ENCODE measurements at places on chromosomes 11 and 22.

DNA sequence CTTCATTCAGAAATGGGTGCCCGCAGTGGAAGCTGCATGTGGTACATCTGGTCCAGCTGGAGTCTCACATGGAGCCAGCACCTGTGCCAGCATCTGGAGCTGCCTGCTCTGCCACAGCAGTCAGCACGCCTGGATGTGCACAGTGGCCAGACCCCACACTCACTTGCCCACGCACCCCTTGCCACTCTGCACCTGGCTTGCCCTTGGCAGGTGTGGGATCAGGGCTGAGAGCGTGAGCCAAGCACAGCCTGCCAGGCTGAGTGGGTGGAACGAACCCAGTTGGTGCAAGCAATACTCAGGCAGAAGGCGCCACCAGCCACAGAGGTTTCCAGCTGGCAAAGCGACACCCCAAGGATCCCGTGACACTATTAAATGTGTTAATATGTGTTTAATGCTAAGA is 95.5 kb upstream of the AMOTL1 start:
- no peak for DNase-seq

DNA sequence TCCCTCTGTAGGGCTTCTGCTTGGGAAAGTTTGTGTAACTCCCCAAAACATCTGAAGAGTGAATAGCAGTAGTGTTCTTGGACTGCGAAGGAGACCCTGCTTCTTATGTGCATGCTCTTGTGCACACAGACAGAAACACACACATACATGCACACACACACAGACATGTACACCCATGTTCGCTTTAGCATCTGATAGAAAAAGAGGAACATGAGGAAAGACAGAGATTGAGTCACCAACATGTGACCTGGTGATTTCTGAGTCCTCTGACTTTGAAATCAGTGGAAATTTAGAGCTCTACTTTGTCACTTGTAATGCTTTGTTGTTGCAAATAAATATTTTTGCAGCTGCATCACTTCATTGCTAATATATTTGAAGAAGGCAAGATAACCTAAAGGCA is 23.8 kb downstream of the CD44 start:
- DNase-seq = no peak

DNA sequence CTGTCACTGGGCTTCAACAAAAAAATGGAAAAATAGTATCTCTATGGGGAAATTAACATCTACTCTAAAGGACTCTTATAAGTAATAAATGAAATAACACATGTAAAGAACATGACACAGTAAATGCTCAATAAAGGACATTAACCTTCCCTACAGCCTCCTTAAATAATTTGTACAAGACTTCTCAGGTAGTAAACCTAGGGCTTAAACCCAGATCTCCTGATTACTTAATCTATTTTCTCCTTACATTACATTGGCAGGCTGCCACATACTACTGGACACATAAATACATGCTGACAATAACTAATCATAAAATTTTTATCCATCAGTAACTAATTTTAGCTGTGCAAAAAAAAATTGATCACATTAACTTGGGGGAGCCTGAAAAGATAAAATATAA is 4.9 kb downstream of the AMBRA1 start:
- DNase-seq = no peak

- DNase-seq = no peak
Measured at GRCh38 chr22:23396362-23397007, 183.6 kb downstream of the IGLL1 start.

DNA sequence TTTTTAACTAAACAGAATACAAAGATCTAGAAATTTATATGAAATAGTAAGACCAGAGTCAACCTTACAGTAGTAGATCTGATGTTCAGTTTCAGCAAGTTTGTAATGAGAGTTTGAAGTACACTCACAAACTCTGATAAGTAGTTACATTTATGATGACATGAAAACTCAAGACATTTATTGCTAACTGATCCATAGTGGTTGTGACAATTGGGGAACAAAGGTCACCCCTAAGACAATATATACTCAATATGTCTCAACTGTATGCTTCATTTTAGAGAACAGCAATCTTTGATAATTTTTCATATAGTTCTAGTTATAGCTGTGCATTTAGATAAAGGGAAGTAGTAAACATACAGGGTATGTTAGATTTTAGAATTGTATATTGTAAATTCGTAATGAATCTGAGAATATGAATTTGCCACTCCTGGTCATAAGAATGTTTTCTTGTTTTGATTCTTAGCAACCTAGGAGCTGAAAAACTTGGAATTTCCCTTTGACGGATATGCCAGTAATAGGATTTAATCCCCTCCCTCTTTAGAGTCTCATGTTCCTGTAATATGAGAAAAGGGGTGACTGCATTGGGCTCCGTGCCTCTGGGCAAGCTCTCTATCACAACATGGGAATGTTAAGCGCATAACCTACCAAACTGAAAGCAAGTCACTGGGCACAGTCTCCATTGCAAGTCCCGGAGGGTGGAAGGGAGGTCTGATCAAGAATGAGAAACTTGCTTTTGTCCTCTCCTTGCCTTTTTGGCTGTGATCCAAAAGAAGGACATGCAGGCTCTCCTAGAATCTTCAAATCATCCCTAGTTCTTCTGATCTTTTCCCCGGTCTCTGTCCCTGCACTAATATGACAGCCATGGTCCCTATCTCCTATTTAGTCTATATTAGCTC is 11.4 kb downstream of the OR10D3 start:
- no peak for DNase-seq

DNA sequence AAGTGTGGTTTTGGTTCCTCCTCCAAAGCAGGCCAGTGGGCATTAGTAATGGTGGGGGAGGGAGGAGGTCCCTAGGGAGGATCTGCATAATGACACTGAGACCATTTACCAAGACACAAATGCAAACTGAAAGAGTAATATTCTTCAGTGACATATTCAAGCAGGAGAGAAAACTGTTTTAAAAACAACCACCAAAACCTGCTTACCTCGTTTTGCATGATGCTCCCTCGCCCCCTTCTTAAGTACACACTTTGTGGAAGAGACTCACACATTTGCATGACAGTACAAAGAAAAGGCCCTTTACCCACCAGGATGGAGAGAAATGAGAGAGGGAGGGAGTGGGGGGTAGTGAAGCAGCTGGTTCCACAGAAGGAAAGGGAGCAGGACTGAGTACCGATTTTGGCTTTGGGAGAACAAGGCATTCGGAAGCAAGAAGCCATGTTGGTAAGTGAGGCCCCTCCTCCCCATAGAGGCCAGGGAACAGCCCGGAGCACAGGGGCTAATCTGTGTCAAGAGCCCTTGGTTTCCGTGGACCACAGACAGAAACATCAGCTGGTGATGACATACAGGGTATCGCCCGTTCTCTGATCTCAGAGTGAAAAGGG is 13.0 kb upstream of the OPCML start:
- no peak for DNase-seq

DNA sequence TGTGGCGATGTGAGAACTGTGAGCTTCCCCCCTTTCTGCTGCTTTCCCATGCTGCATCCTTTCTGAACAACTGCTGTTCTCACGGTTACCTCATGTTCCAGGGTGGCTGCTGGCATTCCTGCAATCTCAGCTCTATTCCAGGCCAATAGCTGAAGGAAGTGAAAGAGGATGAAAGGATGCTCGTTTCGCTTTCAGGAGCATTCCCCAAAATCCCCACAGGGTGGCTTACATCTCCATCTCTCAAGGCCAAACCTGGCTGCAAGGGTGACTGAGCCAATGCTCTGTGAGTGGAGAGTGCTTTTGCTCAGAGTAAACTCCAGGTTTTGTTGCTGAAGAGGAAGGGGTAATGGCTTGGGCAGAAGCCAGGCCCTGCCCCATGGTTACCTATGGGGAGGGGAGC is 848.2 kb downstream of the BRD1 start:
- no peak for DNase-seq

GRCh38 chr11:69468911-69469885 is 12.3 kb upstream of the LINC01488 start:
- no peak for DNase-seq

DNA sequence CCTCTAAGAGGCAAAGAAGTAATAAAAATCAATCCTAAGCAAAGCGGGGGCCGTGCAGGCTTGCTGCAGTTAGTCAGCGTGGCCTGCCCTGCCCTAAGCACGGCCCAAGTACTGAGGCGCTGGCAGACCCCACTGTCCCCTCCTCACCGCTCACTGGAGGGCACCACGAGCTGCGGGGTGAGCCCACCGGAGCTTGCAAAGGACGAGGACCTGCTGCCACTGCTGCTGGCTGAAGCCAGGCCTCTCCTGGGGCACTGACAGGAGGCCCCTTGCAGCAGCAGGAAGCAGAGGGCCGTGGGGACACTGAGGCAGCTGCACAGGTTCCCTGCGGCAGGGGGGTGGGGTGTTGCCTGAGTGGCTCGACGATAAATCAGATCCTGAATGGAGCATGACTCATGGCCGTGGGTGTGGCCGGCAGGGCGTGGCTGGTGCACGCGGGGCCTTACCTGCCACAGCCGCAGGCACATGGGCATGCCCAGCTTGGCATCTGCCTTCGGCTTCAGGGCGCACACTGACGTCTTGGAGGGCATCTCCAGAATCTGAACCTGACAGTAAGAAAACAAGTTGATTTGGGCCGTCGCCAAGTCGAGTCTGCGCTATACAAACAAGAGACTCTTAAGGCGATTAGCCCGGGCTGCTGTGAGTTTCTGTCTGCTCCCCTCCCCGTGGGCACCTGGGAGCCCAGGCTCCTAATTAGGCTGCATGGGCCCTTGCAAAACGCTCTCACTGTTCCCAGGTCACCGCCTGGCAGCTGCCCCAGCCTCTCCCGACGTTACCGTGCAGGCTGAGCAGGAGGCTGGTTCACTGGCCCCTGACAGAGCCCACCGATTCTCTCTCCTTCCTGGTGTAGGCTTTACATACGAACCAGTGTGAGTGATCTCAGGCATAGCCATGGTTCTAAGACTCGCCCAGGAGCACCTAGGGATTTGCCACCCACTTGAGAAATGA is 45.9 kb downstream of the TBX1 start:
- no peak for DNase-seq

DNA sequence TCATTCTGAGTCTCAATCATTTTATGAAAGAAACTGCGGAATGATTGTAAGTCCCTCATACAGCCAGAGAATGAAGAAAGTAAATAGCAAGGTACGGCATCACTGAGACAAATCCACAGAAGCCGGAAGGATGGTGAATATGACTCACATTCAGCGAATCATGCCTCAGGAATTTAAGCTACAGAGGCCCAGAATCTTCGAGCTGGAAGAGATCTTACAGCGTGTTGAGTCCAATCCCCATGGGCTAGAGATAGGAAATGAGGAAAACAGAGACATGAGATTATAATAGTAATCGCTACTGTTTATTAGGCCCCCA is 173.2 kb downstream of the KIF18A start:
- no peak for DNase-seq

GRCh38 chr22:32752816-32753520 is 48.5 kb upstream of the TIMP3 start:
- no peak for DNase-seq

DNA sequence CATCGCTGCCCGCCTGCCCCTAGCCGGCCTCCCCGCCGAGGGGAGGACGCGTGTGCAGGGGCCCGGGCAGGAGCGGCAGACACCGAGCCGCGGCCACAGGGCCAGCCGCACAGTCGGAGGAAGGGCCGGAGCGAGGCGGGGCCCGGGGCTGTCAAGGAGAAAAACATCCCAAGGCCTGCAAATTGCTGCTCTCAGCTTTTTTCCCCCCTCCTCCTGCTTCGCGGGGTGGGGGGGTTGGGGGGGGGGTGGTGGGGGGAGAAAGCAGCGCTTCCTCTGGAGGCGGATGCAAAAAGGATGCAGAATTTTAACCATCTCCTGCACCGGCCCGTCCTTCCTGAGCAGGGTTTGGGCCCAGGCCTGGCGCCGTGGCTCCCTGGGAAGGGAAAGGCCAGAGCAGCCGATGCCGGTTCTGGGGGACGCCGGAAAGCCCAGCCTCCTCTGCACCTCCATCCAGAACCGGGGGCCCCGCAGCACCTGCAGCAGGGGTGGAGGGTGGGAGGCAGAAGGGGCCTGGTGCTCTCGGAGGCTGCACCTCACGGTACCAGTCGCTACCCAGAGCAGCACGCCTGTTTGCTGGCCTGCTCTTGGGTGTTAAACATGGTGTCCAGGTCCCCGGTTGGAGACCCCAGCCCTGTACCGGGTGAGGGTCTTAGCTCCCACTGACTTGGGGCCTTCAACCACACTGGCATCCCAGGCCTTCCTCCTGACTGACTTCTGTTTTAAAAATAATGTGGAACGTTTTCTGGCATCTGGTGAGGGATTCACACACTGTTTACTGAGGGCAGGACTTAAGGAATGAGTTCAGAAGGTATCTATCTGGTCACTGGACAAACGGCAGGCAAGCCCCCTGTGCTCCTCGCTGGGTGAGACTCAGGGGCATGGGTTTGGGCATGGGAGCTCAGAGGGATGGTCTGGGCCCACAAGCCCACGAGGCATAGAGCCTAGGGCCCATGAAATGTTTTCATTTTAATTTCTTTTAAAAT is 77.4 kb upstream of the WNT7B start:
- peak; percentile 73 for DNase-seq

GRCh38 chr11:75244052-75244814 is 3.7 kb downstream of the TPBGL start:
- no peak for DNase-seq

- no peak for DNase-seq
Measured at GRCh38 chr11:119181677-119182412, 3.4 kb upstream of the NHERF4 start.

- DNase-seq = no peak
Measured at GRCh38 chr22:44289414-44290171, 23.2 kb downstream of the SHISAL1 start.
